DMS79 (cell line): ENCODE measurements at places on chromosomes 2 and 18.

DNA sequence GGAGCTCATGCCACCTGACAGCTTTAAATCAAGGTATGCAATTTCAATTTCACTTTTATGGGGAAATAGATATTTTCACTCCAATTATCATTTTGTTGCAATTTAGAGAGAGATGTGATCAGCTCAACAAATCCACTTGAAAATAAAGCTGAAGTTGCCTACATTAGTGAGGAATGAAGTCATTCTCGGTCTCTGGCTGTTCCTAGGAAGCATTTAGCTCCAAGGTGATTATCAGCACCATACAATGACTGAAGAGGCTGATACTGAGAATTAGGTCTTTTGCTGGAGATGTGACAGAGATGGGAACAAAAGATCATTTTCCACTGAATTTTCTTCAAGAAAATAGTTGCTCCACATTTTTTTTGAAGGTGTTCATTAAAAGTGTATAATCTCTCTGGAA, 1303.7 kb downstream of the DPP10 start:
- no peak for DNase-seq

DNA sequence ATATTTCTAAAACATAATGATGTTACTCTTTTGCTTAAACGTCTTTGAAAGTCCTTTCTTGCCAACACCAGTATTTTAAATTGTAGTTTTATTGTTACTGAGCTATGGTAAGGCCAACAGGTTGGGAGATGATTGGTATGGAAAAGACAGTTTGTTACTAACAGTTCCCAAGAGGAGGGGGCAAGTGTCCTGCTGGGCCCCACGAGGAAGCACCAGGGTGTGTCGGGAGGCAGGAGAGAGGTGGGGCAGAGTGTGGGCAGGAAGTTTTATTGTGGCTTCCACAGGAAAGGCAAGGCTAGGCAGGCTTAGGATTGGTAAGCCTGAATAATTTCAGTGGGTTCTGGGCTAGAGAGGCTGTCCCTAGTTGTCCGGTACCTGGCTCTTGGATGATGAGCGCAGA, 134.3 kb downstream of the SOCS6 start:
- no peak for DNase-seq

DNA sequence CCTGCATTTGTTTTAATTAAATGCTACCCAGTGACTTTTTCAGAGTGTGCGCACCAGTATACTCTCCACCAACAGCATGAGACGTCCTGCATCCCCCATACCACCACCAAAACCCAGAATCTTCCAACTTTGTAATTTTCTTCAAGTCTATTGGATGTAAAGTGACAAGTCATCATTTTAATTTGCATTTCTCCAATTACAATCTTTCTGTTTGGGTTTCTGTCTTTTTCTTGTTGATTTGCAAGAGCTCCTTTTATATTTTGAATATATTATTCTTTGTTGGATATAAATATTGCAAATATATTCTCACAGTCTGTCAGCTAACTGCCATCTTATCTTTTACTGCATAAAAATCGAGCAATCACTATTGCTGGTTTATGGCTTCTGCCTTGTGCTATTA, 96.6 kb downstream of the FAM168B start:
- DNase-seq, result no peak

- peak; percentile 46 for DNase-seq
Observed at GRCh38 chr2:58973811-58974281, 732.7 kb upstream of the FANCL start.

DNA sequence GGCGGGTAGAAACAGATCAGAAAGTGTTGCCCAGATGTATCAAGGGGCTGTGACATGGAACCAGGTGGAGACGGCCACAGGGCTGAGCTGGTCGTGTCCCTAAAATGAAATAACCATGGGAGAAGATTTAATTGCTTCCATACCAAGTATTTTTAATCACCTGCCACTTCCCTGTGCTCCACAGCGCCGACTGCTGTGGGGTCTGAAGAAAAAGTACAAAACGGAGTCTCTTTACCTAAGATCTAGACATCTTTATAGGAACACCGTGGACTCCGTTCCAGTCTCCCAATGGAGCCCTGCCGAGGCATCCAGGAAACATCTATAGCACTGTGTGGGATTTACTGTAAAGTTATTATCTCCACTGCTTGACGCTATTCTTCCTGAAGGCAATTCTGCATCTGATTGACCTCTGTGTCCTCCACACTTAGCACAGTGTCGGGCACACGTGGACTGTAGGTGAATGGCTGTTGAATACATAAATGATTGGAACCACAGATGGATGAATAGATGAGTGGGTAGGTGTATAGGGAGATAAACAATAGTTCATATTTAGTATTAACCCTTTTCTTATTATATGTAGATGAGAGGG, 21.6 kb upstream of the GYPC start:
- no peak for DNase-seq

- DNase-seq, result no peak
Observed at GRCh38 chr18:10863026-10863425, 286.3 kb downstream of the PIEZO2 start.

GRCh38 chr2:33457556-33458247, 18.7 kb upstream of the RASGRP3 start:
- no peak for DNase-seq

DNA sequence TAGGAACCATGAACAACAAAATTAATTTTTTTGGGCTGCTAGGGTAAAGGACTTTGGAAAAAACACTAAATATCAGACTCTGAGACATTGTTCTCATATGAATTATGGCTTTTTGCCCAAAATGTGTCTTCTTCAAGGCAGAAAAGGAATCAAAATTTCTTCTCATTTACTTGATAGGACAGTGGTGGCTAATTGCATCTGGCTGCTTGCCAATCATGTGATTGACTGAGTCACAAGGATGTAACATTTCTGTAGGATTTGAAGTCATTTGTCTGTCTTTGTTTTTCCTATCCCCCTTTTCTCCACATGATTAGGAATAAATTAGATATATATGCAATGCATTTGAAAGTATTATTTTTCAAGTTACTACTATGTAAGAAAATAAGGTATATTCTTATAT, 130.2 kb downstream of the SLC4A10 start:
- DNase-seq, result no peak

GRCh38 chr2:164054651-164055050, 318.8 kb upstream of the FIGN start:
- no peak for DNase-seq

DNA sequence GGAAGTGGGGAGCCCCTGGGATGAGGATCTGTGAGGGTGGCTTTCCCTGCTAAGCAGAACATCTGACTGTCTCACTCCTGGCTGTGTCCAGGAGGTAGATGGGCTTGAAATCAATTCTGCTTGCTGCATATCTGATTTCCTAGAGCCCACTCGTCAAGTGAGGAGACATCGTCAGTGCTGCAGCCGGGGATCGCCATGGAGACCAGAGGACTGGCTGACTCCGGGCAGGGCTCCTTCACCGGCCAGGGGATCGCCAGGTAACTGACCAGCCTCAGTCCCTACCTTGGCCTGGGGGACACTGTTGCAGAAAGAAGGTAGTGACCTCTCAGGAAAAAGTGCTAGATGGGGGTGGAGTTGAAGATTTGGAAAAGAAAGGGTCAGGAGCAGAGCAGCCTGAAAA, 31.3 kb downstream of the CNGA3 start:
- DNase-seq, result peak; percentile 11

DNA sequence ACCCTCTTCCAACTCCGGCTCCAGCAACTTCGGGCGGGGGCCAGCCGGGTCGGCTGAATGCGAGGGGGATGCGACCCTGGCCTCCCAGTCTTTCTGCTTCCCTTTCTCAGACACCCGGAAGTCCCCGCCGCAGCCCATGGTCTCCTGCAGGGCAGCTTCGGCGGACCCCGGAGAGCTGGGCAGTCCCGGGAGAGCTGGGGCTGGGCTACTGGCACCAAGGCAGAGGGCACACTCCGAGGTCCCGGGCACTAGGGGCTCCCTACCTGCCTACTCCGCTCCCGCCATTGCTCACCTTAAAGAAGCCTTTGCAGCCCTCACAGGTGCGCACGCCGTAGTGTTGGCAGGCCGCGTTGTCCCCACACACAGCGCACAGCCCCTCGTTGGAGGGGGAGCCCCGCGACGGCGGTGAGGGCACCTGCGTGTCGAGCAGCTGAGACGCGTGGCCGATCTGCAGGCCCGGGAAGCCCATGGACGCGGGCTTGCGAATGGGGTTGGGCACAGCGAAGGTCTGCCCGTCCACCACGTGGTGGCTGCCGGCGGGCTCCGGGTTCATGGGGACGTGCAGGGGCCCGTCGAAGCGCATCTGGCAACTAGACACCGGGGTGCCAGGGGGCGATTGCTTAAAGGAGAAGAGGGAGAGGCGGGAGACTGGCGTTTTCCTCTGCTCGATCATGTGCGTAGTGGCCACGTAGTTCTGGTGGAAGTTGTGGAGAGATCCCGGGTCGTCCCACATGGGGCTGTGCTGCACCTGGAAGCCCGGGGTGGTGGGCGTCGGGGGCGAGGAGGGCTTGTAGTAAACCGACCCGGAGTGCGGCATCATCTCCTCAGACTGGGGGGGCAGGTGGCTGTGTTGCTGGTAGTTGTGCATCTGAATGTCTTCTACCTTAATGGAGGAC, 3.2 kb downstream of the NR4A2 start:
- DNase-seq, result no peak

DNA sequence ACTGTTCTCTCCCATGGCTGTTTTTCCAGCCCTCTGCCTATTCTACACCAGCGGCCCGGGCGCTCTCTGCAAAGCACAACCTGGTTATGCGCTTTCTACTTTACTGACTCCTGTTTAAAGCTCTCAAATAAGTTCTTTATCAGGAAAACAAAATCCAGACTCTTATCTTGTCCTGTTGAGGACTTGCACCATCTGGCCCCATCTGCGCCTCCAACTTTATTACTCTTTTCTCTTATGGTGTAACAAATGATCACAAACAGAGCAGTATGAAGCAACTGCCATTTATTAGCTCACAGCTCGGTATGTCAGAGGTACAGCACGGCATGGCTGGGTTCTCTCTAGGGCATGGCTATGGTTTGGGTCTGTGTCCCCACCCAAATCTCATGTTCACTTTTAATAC, 236.5 kb upstream of the NT5C1B start:
- no peak for DNase-seq

DNA sequence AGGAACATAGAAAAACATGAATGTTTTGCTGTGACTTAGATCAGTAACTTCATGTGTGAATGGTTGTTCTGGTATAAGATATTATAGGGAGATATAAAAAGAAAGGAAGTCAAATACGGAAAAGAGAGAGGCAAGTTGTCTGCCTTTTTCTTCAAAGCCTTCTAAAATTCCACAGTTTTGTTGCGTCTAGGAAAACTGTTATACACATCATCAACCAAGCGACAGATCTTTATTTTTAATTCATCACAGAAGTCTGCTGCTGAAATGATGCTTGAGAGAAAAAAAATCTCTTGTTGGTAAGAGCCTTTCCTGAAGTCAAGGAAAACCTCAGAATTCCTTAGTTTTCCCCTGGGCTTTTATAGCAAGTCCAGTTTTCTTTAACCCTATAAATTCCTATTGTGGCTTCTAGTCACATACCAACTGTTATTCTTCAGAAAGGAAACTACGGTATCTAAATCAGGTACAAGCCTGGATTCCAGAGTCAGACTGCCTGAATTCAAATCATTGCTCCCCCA, 36.3 kb upstream of the TANC1 start:
- DNase-seq, result no peak

- no peak for DNase-seq
Observed at GRCh38 chr2:31255911-31256571, 22.1 kb downstream of the EHD3 start.

GRCh38 chr2:203498161-203498560, 36.9 kb downstream of the RAPH1 start:
- DNase-seq, result no peak

- no peak for DNase-seq
Observed at GRCh38 chr2:152648336-152648735, 68.9 kb downstream of the PRPF40A start.

- no peak for DNase-seq
Observed at GRCh38 chr2:128450211-128451024, 131.8 kb upstream of the HS6ST1 start.

GRCh38 chr2:19900931-19901441, 797 bp downstream of the TTC32 start:
- no peak for DNase-seq

DNA sequence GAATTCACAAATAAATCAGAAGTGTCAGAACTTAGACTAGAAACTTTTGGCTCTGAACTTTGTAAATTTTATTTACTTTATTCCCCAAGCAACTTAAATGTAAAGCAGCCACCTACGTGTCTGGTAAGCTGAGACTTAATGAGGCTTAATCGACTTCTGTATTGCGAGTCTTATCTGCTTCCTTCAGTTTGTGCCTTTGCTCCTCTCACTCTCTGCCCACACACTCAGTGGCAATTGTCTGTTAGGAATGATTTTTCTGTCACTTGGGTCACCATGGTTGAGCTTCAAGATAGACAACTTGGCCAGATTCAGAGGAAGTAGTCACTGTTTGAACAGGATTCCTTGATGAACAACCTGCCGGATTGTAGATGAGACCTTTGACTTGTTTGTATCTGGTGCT, 691.4 kb upstream of the FSHR start:
- no peak for DNase-seq

DNA sequence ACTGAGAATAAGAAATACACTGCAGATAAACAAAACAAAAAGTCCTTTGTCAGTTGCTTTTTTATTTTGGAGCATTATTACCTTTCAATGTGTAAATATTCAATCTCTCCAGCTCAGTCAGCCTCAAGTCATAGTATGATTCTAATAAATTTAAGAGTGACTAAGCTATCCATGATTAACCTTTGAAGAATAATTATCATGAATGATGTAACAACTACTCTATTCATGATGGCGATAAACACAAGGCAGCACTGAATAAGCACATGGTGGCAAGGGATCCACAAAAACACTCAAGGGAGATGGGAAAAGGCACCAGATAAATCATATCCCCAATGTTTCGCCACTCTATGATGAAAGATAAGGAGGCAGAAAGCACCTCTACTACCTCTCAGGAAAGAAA, 67.0 kb downstream of the MAP4K3 start:
- DNase-seq, result no peak

- no peak for DNase-seq
Observed at GRCh38 chr2:137957033-137957432, 7.2 kb upstream of the HNMT start.

GRCh38 chr2:20350041-20350712, 467 bp downstream of the PUM2 start:
- DNase-seq, result no peak
